ENCODE measurements at places on chromosomes 12 and 14. TPM values are rescaled to one million over a fixed set of nuclear protein-coding genes. Genes with fewer than 3 reads are reported as not detected.

The HOXC10 gene
- total RNA-seq = not detected

The DENND5B gene
- 2.0 TPM for total RNA-seq

The KCNA5 gene
- not detected for total RNA-seq

The FAM161B gene
- 4.6 TPM for total RNA-seq

The RTN1 gene
- total RNA-seq = not detected

The MUCL1 gene
- not detected for total RNA-seq

The AKAP5 gene
- total RNA-seq = 1.2 TPM

The NRXN3 gene
- 2.1 TPM for total RNA-seq

The CATSPERB gene
- under 0.01 TPM for total RNA-seq

The TMPRSS12 gene
- total RNA-seq = not detected

The KRT77 gene
- not detected for total RNA-seq

The KRT2 gene
- total RNA-seq = not detected

The RASSF9 gene
- under 0.01 TPM for total RNA-seq

The BEGAIN gene
- 1.1 TPM for total RNA-seq

The COQ6 gene
- 23.2 TPM for total RNA-seq

The FGF6 gene
- total RNA-seq = not detected

The HRK gene
- not detected for total RNA-seq

The CCDC38 gene
- total RNA-seq = not detected

The RDH5 gene
- total RNA-seq = 6.3 TPM

The LBHD2 gene
- total RNA-seq = not detected

The PITPNM2 gene
- total RNA-seq = 2.9 TPM

The TAS2R7 gene
- total RNA-seq = not detected

The BDKRB2 gene
- 30.8 TPM for total RNA-seq

The FGF23 gene
- total RNA-seq = not detected

The MYF6 gene
- not detected for total RNA-seq

The NTN4 gene
- total RNA-seq = 0.58 TPM

The ISM2 gene
- total RNA-seq = not detected

The ST8SIA1 gene
- total RNA-seq = not detected

The SPATS2 gene
- 39.5 TPM for total RNA-seq

The SOAT2 gene
- 0.29 TPM for total RNA-seq

The PLEKHG7 gene
- total RNA-seq = not detected

The IGF1 gene
- not detected for total RNA-seq

The IFNG-AS1 gene
- not detected for total RNA-seq

The MARCHF9 gene
- total RNA-seq = 0.71 TPM

The PLA2G1B gene
- not detected for total RNA-seq

The GPR162 gene
- total RNA-seq = 3.2 TPM

The TSHR gene
- not detected for total RNA-seq

The TMEM52B gene
- 10.4 TPM for total RNA-seq

The IGFBP6 gene
- 1,168 TPM for total RNA-seq

The PLD4 gene
- not detected for total RNA-seq

The FBXO21 gene
- total RNA-seq = 21.9 TPM

The MMP19 gene
- total RNA-seq = 37.5 TPM

The PZP gene
- total RNA-seq = not detected

The PAX9 gene
- 0.35 TPM for total RNA-seq

The CS gene
- total RNA-seq = 149 TPM

The NGB gene
- not detected for total RNA-seq

The SELPLG gene
- 1.6 TPM for total RNA-seq

The SCNN1A gene
- 0.29 TPM for total RNA-seq

The ANKS1B gene
- not detected for total RNA-seq

The OR10P1 gene
- total RNA-seq = not detected

The NANOG gene
- not detected for total RNA-seq

The ZNF384 gene
- total RNA-seq = 16.7 TPM

The ITGA7 gene
- total RNA-seq = 1.2 TPM

The TSPAN19 gene
- total RNA-seq = not detected

The SGPP1 gene
- total RNA-seq = 22.5 TPM

The P2RX7 gene
- total RNA-seq = 4.6 TPM
